ENCODE measurements at places on chromosomes 12 and 14.

DNA sequence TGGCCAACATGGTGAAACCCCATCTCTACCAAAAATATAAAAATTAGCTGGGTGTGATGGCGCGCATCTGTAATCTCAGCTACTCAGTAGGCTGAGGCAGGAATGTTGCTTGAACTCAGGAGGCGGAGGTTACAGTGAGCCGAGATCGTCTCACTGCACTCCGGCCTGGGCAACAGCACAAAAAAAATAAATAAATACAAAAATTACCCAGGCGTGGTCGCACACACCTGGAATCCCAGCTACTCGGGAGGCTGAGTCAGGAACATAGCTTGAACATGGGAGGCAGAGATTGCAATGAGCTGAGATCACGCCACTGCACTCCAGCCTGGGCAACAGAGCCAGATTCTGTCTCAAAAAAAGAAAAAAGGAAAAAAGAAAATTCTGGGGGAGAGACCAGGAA, 80.1 kb downstream of the PHETA1 start:
- DNase-seq: no peak

DNA sequence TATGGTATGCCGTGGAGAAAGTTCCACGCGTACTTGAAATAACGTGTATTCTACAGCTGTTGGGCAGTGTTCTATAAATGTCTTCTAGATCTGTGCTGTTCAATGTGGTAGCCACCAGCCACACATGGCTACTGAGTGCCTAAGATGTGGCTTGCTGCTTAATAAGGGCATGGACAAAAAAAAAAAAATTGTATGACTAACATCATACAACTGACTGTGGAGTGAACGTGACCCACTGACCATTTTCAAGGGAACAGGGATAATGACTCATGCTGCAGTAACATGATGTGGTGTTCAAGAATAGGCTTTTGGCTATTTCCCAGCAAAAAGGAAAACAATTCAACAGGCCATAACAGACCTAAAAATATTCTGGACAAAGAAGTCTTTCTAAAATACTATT, 13.0 kb downstream of the ATG14 start:
- no peak for DNase-seq

DNA sequence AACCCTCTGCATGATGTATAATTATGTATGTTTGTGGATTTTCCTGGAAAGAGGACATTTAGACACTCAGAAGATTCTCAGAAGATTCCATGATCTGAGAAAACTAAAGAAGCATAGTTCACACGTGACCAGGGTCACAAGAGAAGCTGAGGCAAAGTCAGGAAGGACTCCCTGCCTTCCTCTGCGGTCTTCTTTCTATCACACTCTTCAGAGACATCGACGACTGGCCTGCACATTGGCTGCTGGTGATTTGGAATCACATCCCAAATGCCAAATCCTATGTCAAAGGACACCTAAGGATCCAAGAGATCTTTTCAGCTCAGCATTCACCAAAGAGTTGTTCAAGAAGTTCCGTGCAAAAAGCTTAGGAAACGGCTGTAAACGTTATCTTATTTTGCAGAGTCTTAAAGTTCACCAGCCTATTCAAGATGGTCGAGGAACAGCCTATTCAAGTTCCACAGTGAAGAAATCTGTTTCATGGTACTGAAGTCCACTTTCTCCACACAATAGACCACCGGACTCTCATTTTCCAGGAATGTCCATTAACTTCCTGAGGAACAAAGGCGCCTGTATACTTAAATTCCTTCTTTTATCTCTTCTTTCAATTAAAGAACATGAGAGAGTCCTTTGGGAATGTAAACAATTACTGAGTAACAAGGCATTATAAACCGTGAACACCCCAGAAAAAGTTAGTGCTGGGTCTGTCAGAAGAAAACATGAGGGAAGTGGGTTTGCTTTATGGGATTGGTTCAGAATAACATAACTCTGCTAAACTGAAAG, 42.1 kb downstream of the IGF1 start:
- no peak for DNase-seq

DNA sequence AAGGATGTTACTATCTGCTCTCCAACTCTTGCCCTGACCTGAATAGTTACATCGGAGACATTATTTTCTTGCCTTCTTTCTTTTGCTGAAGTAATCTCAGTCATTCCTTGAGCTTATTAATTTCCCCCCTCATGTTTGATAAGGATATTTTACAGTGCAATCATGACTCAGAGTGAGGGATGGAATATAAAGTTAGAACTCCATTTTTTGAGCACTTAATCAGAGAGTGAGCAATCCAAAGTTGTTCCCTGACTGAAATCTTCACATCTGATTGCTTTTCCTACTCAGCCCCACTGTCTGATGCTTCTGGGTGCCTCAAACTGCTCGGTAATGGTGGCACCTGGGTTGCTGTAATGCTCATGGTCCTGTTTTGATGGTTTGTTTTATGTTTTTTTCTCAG, 142.7 kb upstream of the SEL1L start:
- no peak for DNase-seq

DNA sequence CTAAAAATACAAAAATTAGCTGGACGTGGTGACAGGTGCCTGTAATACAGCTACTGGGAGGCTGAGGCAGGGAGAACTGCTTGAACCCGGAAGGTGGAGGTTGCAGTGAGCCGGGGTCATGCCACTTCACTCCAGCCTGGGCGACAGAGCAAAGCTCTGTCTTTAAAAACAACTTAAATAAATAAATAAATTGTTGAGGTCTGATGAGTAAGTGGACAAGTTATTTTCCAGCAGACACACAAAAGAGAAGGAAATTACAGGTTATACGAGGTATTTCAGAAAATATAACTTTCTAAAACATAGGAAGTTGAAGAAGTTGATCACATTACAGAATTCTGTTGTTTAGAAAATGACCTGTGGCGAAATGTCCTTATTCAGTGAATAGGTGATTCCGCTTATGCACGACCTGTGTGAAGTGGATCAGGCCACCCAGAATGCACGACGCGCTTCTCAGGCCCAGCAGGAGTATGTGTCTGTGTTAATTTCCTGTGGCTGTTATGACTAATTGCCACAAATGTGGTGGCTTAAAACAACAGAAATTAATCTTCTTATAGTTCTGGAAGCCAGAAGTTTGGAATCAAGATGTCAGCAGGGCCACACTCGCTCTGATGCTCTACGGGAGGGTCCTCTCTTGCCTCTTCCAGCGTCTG, 38.1 kb downstream of the P2RX7 start:
- DNase-seq: no peak

DNA sequence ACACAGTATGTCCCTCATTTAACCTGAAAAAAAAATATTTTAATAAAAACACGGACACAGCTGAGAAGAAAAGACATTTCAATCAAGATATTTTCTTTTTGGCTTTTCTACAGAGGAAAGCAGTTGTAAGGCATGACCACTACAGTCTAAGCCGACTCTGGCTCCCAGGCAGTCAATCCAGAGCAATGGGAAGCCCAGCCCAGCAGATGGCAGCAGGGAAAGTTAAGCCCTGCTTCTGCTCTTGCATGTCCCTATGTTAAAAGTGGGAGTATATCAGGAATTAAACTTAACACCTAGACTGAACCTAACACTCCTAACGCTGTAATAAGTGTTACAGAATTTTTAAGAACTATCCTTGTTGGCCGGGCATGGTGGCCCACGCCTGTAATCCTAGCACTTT, 19.5 kb upstream of the HAL start:
- no peak for DNase-seq

- no peak for DNase-seq
Observed at GRCh38 chr12:82277582-82277981, 80.6 kb downstream of the CCDC59 start.

DNA sequence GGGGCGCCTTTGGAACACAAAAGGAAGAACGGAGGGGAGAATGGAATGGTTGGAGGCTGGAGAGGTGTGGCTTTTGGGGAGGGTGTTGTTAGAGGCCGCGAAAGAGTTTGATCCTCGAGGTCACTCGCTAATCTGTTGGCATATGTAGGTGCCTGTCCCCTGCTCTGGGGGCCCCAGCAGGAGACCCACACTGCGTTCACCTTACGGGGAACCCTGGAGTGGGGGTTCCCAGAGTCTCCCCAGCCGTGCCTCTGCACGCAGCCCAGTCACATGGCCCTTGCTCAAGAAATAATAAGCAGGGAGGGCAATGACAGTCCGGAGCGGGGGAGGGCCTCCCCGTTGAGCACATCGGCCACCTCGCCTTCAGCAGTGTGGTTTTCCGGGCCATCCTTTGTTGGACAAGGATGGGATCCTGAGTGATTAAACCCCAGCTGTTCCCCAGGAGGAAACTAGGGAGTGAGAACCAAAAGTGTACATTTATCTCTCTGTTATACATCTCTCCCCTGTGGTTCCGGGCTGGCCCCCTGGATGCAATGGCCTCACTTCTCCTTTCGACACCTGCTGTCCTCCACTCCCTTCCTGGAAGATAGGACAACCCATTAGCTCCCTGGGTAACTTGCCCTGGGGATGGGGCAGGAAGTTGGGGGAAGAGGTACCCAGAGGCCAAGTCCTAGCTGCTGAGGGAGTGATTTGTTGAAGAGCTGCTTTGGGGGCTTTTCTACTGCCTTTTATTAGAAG, 1.3 kb downstream of the PLEKHG3 start:
- no peak for DNase-seq

- peak; percentile 31 for DNase-seq
Observed at GRCh38 chr14:67619446-67620216, at the start of gene ARG2. Gene ARG2, plus strand, starts transcription at chr14:67619920. Its CDS starts 58 bp downstream, at chr14:67619978.

DNA sequence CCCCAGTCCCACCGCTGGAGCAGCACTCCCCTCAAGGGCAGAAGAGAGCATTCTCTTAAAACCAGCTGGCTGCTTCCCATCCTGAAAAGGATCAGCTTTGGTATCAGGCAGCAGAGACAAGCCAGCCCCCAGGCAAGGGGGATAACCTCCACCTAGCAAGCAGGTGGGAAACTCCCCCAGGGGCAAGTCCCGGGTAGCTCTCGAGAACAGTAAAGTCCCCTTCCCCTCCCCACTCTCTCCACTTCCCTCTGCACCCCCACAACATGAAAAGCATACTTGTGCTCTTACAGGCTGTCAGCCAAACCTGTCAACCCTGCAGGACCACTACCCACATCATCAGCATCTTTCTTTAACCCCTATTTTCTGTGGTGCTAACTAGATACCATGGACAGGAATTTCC, 254.0 kb downstream of the NTF3 start:
- no peak for DNase-seq

- DNase-seq: no peak
Observed at GRCh38 chr12:20885552-20885951, 75.0 kb downstream of the SLCO1B3 start.

DNA sequence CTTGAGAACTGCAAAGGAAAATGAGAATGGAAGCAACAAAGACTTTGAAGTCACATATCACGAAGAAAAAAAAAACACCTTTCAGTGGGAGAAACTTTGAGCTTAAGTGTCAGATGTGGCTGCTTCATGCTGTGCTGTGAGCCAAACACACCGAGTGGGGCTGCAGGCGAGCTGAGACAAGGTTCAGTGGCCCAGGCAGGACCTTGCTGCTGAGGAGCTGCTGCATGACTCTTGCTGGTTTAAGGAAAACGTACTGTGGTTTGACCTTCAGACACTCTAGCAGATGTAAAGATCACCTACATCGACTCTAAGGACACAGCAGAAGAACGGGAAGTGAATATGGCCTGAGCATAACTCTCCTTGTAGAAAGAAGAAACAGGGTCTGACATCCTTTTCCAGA, 118.1 kb upstream of the OR4E1 start:
- DNase-seq: no peak

DNA sequence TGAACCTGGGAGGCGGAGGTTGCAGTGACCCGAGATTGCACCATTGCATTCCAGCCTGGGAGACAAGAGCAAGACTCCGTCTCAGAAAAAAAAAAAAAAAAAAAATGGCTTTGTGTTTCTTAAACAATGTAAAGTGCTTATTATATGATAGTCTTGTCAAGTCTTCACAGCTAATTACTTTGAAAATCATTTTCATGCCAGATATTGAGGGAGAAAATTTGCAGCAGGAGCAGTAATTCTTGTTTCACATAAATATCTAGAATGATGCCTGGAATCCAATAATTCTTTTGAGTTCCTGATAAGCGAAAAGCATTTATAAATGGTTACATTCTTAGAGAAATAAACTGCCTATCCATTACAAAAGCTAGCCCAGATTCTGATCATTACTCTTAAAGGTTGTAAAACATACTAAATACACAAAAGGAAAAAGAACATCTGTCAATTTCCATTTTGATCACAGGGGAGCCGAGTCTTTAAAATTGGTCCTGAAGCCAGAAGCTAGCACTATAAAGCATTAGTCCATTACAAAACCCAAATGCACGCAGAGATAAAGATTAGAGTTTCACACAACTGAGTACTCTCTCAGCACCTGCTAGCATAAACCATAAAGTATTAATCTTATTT, 50.3 kb downstream of the IFT81 start:
- no peak for DNase-seq

- no peak for DNase-seq
Observed at GRCh38 chr12:91493308-91493707, 310.7 kb upstream of the DCN start.

- no peak for DNase-seq
Observed at GRCh38 chr12:632102-632696, 31.0 kb downstream of the NINJ2 start.

- DNase-seq: no peak
Observed at GRCh38 chr14:31206536-31207286, 882 bp downstream of the HECTD1 start.

GRCh38 chr12:1907652-1908611, 10.5 kb downstream of the CACNA2D4 start:
- DNase-seq: no peak

DNA sequence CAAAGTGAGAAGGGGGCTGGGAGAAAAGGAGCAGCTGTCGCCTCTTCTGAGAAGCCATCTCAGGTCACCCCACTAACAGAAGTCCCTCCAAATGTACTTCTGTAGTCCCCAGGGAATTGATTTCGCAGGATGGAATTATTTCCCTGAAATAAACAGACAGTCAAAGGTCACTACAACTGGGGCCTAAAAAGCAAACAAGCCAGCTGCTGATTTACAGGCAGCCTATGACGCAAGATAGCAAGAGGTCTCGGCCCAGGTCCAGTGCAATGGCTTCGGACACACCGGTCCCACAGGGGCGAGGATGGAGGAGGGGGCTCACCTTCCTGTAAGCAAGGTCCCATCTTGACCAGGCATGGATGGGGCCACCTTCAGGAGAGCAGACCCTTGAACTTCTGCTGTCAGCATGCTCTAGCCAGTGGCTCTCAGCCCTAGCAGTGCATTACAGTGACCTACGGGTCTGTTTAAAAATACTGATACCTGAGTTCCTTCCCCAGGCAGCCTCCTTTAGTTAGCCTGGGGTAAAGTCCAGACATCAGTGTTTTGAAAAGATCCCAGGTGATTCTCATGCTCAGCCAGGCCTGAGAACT, 18.1 kb downstream of the NUAK1 start:
- no peak for DNase-seq

- no peak for DNase-seq
Observed at GRCh38 chr14:106491851-106492250, 965.5 kb downstream of the TMEM121 start.

All from cortex of kidney (tissue), 1 donor.